ENCODE measurements at places on chromosomes 2 and 18.
A peak's percentile ranks its signal among the peaks of the same experiment; 100 is the strongest.

- no peak for DNase-seq
These were observed 20.3 kb downstream of the PLEK start for GRCh38 chr2:68385220-68385906.

DNA sequence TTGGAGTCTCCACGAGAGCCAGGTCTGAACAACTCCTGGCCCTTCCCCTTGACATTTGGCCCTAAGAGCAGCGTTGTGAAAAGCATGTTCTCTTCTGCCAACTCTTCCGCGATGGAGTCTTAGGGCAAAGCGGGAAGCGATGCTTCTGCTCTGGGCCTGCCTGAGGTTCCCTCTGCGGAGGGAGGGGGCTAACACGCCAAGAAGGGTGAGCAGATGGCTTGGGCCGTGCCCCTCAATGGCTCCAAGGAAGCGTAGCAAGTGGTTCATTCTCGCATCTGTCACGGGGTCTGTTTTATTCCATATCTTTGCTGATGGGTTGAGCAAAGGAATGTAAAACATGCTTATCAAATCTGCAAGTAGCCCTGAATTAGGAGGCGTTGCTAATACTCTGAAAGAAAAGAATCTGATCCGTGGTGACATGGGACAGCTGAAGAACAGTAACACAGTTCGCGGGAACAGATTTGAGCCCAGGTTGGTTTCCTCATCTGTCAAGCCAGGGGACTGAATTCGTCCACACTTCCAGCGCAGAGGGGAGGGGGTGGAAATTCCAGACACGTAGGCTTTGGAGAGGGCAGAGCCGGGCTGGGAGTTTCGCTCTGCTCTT lies 38.0 kb downstream of the DNMT3A start:
- DNase-seq, result no peak

GRCh38 chr18:47999801-48000248 lies 69.4 kb upstream of the SMAD2 start:
- no peak for DNase-seq

- DNase-seq, result peak; percentile 29
These were observed 24.9 kb upstream of the RHOB start for GRCh38 chr2:20421988-20422370.

DNA sequence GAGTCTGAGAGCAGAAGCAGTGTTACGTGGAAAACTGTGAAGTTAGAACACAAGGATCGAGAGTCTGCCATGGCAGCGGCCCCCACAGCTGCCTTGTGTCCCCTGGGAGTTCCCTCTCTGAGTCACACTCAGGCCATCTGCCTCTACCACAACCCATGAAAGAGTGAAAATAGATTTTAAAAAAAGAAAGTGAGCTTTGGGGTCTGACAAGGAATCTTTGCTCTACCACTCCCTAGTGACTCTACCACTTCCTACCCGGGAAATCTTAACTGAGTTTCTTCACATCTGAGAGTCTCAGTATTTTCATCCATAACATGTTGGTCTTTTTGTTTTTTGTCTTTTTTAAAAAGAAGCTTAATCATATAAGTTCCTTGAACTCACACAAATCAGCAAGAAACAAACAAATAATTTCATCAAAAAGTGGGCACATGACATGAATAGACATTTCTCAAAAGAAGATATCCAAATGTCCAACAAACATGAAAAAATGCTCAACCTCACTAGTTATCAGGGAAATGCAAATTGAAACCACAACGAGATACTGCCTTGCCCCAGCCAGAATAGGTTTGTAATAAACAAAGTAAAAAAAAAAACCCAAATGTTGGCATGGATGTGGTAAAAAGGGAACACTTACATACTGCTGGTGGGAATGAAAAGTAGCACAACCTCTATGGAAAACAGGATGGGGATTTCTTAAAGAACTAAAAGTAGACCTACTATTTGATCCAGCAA lies 2.4 kb upstream of the MSGN1 start:
- DNase-seq, result no peak

DNA sequence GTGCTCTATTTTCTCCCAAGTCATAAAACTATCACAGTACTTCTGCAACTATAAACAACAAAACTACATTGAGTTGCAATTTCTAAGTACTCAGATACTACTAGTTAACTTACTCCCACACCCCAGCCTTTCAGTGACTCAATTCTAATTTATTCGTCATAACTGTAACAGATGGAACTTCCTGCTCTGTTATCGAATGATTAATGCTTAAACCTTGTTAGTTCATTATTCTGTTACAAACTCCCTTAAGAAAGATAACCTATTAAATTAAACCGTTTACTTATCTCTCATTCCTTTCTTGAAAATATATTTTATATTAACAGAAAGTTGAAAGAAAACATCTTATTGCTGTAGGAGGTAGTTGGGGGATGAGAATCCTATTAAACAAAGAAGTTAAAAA lies 17.0 kb downstream of the TNFAIP6 start:
- no peak for DNase-seq

- peak; percentile 67 for DNase-seq
These were observed 114.0 kb downstream of the SP3 start for GRCh38 chr2:173851141-173851641.

DNA sequence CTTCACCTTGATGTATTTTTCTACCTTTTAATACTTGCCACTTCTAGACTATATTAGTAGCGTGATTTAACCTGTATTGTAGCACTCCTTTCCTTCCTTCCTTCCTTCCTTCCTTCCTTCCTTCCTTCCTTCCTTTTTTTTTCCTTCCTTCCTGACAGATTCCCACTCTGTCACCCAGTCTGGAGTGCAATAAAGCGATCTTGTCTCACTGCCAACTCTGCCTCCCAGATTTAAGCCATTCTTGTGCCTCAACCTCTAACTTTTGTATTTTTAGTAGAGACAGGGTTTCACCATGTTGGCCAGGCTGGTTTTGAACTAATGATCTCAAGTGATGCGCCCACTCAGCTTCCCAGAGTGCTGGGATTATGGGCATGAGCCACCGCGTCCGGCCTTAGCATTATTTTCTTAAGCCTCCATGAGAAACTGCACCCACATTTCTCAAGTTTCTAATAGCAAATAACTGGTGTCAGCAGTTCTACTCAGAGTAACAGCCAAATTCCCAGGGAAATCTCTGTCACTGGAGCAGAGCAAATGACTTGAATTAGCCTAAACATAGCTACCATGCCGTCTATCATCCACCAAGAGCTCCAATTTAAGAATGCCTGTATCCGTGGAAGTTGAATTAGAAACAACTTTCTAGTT lies 529.2 kb downstream of the LRP1B start:
- no peak for DNase-seq

DNA sequence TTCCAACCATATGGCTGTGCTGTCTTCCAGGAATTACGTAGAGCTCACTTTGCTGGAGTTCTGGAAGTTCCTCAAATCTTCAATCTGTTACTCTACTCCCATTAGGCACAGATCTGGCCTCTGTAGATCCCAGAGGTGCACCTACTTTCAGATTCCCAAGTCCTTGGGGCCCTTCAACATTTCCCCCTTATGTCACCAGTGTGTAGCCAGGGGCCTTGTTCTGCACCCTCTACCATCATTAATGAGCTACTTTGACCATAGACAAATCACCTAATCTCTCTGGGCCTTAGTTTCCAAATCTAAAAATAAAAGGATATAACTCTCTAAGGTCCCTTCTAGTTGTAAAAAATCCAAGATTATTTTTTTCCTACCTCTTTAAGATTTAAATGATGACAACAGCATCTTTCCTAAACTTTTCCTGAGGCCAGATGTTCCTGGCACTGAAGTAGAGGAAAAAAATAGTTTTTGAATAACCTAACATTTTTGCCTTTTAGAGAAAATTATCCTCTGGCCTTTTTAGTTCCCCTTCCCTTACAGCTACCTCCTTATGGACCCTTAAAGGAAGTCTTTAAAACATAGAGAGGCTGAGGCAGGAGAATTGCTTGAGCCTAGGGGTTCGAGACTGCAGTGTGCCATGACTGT lies 31.0 kb upstream of the WIPF1 start:
- peak; percentile 70 for DNase-seq

DNA sequence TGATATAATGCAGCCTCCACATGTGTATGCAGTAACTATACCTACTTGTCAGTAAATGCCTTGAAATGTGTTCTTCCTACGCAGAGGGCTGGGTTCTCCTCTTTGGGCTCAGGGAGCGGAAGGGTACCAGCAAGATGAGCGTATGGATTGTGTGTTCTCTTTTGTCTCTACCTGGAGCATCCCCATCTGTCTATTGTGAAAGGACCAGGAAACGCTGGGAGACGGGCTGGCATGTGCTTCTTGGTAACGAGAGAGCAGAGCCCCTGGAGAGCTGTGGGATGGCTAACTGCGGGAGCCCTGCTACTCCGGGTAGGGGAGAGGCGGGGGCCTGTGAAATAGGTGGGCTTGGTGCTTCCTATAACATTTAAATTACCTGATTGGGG lies 80.9 kb downstream of the BCL2 start:
- DNase-seq, result no peak

GRCh38 chr18:33755391-33755790 lies 177.4 kb downstream of the ASXL3 start:
- DNase-seq, result no peak

DNA sequence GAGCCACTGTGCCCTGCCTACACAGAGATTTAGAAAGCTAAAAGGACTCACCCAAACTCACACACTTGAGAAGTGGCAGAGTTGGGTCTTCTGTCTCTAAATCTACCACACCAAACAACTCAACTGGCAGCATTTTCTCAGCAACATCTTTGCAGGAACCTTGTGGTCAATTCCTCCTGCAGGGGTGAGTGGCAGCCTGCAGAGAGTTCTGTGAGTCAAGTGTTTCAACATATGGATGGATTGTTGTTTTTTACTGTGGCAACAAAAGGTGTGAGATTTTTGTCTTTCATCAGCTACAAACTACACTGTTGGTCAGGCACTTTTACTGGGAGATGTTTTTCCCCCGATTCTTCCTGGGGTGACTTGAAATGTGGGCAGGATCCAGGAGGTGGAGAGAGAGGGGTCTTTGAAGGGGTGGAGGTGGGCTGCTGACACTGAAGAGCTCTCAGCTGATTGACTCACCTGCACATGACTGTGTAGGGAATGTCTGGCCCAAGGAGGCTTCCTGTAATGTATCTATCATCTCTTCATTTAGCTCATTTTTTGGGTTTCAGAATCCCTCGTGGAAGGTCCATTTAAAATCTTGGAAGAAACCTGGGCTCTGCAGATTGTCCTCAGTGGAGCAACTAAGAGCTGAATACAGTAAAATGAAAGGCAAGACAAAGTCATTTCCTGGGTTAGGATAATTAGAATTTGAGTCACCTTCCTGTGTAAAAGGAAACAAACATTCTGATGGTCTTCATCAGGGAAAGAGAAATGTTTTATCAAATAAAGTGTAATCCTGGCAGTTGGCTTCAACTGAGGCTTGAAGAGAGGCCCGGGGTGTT lies 98.6 kb downstream of the MSH2 start:
- no peak for DNase-seq

- no peak for DNase-seq
These were observed 825.2 kb downstream of the METTL4 start for GRCh38 chr18:1746131-1746530.

DNA sequence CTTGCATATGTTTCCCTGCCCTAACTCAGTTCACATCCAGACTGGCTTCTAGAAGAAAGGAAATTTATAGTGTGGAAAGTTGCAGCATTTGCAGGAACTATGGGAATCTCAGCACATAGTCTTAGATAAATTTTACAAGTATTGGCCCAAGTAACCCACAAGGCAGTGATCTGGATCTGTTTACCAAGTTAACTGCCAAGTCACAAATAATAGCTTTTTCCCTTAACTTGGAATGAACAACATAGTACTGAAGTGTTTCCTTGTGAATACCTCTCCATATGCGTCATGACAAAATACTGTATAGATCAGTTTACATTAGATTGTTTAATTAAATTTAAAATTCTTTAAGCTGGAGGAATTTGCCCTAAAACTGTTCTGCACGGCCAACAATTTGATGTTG lies 255.8 kb upstream of the EPAS1 start:
- DNase-seq, result peak; percentile 23

- no peak for DNase-seq
These were observed 39.3 kb downstream of the SNTG2 start for GRCh38 chr2:989781-990467.

GRCh38 chr18:14189858-14190257 lies 57.6 kb upstream of the ZNF519 start:
- no peak for DNase-seq

- DNase-seq, result no peak
These were observed 289.1 kb downstream of the NBAS start for GRCh38 chr2:15271941-15272542.

DNA sequence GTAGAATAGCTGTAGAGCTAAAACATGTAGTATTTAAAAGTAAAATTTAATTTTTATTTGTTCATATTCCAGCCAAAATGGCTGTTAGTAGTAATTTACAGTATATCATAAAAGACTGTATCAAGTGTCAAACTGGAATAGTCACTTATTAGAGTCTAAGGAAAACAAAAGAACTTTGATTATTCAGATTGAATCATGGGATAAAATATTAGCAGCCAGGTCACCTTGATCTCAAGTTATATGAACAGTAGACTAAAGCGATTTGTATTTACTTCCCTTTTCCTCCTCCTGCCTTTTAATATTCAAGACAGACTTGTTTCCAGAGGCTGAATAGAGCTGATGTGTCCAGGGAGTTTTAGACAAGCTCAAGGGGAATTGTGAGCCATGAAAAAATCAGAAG lies 54.4 kb downstream of the PMAIP1 start:
- no peak for DNase-seq

DNA sequence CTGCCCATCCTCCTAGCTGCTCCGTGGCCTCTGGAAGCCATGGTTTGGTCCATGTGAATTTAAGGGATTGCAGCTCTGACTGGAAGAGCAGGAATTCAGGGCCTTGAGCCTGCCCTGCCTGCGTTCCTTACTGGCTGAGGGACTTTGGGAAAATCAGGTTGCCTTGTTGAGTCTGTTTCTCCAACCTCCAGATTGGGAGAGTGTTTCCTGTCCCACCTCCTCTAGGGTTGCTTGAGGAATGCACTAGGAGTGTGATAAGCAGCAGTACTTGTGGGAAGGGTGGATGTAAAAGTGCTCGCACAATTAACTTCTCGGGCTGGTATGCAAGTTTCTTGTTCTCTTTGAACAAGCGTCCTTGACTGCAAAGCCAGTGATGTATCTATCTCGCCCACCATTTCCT lies 84.4 kb upstream of the YWHAQ start:
- no peak for DNase-seq

DNA sequence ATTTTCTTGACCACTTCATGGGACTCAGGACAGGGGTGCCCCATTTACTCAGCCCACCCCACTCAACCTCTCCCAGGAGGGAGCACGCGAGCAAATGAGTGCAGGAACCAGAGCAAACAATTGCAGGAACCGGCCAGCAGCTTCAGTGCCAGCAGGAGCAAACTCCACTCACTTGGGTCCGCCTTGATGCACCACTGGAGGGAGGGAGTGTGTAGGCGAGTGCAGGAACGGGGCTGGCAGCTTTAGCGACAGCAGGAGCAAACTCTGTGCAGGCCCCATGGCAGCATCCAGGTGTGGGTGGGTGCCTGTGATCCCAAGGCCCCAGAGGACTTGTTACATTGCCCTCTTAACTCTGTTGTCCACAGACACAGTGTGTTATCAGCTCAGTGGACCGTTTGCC lies 1667.3 kb upstream of the CELF4 start:
- DNase-seq, result no peak

- DNase-seq, result no peak
These were observed 23.3 kb downstream of the AOX1 start for GRCh38 chr2:200609028-200609614.
